ENCODE measurements at places on chromosomes 4 and X. TPM values are rescaled to one million over a fixed set of nuclear protein-coding genes. Genes with fewer than 3 reads are reported as not detected.

NKRF gene
- total RNA-seq, result 17.8 TPM

NRK gene
- not detected for total RNA-seq

TLL1 gene
- not detected for total RNA-seq

SYP gene
- total RNA-seq, result 2.7 TPM

SPANXC gene
- not detected for total RNA-seq

EREG gene
- 422 TPM for total RNA-seq

HELT gene
- total RNA-seq, result not detected

FIP1L1 gene
- total RNA-seq, result 45.7 TPM

GSPT2 gene
- total RNA-seq, result 48.5 TPM

CCKAR gene
- total RNA-seq, result not detected

SLC16A2 gene
- total RNA-seq, result 0.76 TPM

CT45A2 gene
- total RNA-seq, result not detected

CXCL1 gene
- 414 TPM for total RNA-seq

GRCh38 chr4:907103-907400, 25.1 kb downstream of the GAK start:
- DNase-seq, result no peak

DNA sequence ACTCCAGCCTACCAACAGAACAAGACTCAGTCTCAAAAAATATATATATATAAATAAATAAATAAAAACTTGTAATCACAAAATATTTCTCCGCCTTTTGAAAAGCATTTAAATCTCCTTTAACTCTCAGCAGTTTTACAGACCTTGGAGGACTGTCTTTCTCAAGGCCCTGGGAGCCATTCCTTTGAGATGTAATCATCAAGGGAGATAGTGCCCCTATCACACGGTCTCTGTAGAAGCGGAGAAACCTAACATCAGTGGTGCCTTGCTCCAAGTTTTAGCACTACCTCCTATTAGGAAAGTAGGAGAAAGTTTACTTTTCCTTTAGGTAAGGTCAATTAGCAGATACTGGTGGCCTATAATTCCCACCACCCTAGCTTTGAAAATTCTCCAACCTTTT, 58.5 kb downstream of the ANTXR2 start:
- no peak for DNase-seq

GRCh38 chr4:142091691-142092182, 455.4 kb downstream of the IL15 start:
- DNase-seq, result no peak

GRCh38 chr4:177803151-177803550, 360.9 kb upstream of the AGA start:
- DNase-seq, result no peak

- DNase-seq, result no peak
Observed at GRCh38 chr4:107780665-107781064, 44.1 kb upstream of the SGMS2 start.

- no peak for DNase-seq
Observed at GRCh38 chrX:262381-262909, 18.7 kb upstream of the PLCXD1 start.

DNA sequence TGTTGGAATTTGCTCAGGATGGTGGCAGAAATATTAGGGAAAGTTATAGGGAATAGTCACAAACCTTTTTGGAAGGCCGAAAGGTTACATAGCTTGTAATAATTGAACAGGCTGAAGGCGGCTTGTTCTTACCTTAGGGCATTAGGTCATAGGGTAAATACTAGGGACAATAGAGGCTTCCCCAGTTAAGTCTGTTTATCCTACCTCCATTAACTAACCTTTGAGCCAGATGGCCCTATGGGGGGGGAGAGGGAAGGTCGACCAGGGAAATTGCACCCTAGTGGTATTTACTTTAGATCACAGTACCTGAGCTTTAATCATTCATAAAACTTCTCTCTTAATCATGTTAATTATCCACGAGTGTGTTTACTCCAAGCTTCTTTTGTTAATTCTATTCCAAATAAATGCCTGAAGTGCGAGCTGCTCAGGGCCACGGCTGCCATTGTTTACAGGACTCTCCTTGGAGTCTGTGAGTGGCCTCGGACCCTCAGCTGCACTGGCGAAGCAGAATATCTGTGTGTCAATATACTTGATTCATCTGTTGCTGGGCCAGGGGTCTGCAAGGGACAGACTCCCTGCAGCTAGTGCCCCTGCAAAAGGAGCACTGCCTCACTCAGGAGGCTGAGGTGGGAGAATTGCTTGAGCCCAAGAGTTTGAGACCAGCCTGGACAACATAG, 22.9 kb downstream of the PAGE2 start:
- DNase-seq, result no peak

GRCh38 chr4:26175006-26175786, 145.6 kb upstream of the RBPJ start:
- no peak for DNase-seq

DNA sequence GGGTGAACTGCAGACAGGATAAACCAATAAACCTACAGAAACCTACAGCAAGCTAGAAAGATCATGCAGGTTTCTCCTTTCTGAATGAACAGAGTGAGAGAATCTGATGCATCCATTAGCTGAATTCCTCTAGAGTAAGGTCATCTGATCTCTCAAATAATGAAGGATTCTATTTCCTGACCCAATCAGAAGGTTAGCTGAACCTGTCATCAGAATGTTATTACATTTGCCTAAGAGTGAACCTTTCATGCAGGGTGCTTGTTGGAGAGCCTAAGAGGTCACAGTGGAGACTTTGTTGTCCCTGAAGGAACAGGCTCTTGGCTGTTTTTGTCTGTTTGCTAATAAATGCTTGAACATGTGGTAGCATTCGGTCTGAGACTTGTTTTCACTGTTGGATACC, 24.0 kb downstream of the MEPE start:
- DNase-seq, result no peak

GRCh38 chr4:118950224-118950623, 61.6 kb downstream of the SYNPO2 start:
- no peak for DNase-seq

- no peak for DNase-seq
Observed at GRCh38 chrX:9048801-9049200, 14.9 kb upstream of the FAM9B start.

GRCh38 chrX:153546386-153546785, 28.9 kb downstream of the ATP2B3 start:
- DNase-seq, result no peak

DNA sequence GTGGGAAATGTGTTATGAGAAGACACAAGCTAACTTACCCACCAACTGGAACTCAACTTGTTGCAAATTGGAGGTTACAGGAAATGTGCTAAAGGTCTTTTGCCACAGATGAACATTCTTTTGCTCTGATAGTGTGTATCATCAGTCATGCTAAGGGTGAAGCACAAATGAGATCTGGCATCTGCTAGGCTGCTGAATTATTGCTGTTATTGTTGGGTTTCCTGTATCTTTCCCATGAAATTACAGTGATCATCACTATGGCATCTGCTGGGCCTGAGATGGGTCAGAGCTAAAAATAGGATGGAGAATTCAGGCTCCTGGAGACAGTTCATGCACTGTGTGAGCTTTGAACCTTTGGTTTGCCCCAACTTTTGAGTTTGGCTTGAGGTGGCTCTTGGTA, 124.5 kb downstream of the NPNT start:
- DNase-seq, result no peak

- peak; percentile 5 for DNase-seq
Observed at GRCh38 chr4:148059617-148060180, 327.8 kb downstream of the ARHGAP10 start.

GRCh38 chrX:14359727-14360126, 169.6 kb upstream of the GLRA2 start:
- peak; percentile 6 for DNase-seq

DNA sequence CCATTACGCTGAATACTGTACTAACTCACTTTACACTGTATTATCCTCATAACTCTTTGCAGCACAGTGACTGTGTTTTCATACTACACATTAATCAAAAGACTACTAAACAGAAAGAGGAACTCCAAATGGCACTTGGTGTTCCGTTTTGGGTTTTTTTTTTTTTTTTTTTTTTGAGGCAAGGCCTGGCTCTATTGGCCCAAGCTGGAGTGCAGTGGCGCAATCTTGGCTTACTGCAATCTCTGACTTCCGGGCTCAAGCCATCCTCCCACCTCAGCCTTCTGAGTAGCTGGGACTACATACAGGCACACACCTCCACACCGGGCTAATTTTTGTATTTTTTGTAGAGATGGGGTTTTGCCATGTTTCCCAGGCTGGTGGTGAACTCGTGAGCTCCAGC, 10.7 kb downstream of the KLHL8 start:
- DNase-seq, result no peak

GRCh38 chr4:184463856-184464255, 10.5 kb downstream of the IRF2 start:
- no peak for DNase-seq

GRCh38 chr4:2699534-2699933, 56.6 kb downstream of the TNIP2 start:
- no peak for DNase-seq

GRCh38 chr4:106803083-106803482, 233.0 kb downstream of the DKK2 start:
- DNase-seq, result no peak

DNA sequence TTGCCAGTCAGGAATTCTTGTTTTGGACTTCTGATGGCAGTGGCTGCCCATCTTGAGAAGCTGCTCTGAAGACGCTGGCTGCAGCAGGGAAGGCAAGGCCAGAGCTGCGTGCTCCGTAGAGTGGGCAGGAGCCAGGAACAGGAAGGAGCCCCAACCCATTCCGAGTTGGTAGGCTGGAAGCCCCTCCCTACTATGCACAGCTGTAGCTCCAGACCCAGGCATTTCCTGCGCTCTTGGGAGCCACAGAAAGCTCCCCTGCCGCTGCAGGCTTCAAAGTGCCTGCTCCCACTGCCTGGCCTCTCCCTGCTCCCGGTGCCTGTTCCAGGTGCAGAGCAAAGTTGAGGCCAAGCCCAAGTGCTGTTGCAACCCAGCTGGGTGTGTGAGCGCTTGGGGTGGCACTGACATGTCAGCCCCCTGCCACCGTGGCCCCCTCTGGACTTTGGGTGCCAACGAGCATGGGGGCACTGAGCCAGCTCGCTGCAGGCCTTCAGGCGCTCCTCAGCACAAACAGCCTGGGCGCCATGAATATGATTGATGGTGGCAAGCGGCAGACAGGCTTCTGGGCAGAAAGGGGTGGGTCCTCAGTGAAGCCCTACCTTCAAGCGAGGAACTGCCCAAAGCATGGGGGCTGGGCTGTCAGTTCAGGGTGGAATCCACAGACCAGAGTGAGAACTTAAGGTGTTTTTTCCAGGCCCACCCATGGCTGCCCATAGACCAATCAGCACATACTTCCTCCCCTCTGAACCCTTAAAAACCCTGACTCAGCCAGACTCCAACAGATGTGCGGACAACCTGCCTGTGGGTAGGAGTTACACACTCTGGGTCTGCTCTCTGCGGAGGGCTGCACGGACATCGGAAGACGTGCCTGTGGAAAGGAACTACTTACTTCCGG, 677.2 kb upstream of the INTU start:
- DNase-seq, result no peak

GRCh38 chr4:169030562-169030982, 20.5 kb upstream of the CBR4 start:
- DNase-seq, result no peak

- no peak for DNase-seq
Observed at GRCh38 chr4:47075262-47075661, 43.9 kb downstream of the GABRB1 start.

GRCh38 chr4:102449751-102450352, 51.3 kb upstream of the NFKB1 start:
- peak; percentile 27 for DNase-seq

- DNase-seq, result no peak
Observed at GRCh38 chr4:1668488-1668840, 15.6 kb downstream of the FAM53A start.

- no peak for DNase-seq
Observed at GRCh38 chrX:42823443-42823842, 45.5 kb upstream of the PPP1R2C start.

DNA sequence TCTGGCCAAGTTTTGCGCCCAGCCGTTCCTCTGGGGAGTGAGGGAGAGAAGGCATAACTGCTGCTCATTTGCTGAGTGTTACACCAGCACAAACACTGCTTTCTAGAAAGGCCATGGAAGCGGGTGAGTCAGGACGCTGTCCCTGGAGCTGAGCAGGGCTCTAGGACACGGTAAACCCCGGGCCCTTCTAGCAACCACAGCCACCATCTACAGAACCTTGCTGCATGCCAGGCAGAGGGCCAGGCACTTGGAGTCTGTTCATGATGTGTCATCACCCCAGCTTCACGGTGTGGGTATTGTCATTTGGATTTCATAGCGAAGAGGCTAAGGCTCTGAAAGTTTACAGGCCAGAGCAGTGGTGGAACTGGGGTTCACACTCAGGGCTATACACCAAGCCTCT, 31.8 kb upstream of the C4orf50 start:
- no peak for DNase-seq

DNA sequence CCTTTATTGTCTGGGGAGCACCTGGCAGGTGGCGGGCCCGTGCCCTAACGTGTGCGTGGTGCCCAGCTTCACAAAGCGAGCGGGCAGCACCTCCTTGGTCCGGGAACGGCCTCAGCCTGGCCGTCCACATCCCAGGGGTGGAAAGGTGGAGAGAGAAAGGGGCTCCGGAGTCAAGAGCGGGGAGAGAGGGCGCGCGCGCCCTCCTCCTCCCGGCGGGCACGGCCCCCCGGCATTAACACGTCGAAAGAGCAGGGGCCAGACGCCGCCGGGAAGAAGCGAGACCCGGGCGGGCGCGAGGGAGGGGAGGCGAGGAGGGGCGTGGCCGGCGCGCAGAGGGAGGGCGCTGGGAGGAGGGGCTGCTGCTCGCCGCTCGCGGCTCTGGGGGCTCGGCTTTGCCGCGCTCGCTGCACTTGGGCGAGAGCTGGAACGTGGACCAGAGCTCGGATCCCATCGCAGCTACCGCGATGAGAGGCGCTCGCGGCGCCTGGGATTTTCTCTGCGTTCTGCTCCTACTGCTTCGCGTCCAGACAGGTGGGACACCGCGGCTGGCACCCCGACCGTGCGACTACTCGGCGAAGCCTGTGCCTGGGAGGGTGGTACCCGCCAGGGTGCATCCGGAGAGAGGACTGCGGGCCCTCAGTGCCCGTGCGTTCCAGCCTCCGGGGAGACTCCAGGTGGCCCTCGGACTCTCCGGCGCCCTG, at the start of gene KIT:
KIT (plus strand) TSS at position 407 of the 701 bp plus-strand sequence; CDS start at position 465, 58 bp downstream.
- no peak for DNase-seq

GRCh38 chr4:154120690-154121345, 331.9 kb upstream of the SFRP2 start:
- no peak for DNase-seq
